ENCODE measurements at places on chromosomes 5 and 9. TPM values are rescaled to one million over a fixed set of nuclear protein-coding genes. Genes with fewer than 3 reads are reported as not detected.

SH3PXD2B gene
- total RNA-seq: 19.5 TPM

PCDHGB4 gene
- total RNA-seq: 14.9 TPM

CARTPT gene
- not detected for total RNA-seq

DBH gene
- total RNA-seq: not detected

GRM6 gene
- total RNA-seq: not detected
